ENCODE measurements at places on chromosomes 4 and X.

DNA sequence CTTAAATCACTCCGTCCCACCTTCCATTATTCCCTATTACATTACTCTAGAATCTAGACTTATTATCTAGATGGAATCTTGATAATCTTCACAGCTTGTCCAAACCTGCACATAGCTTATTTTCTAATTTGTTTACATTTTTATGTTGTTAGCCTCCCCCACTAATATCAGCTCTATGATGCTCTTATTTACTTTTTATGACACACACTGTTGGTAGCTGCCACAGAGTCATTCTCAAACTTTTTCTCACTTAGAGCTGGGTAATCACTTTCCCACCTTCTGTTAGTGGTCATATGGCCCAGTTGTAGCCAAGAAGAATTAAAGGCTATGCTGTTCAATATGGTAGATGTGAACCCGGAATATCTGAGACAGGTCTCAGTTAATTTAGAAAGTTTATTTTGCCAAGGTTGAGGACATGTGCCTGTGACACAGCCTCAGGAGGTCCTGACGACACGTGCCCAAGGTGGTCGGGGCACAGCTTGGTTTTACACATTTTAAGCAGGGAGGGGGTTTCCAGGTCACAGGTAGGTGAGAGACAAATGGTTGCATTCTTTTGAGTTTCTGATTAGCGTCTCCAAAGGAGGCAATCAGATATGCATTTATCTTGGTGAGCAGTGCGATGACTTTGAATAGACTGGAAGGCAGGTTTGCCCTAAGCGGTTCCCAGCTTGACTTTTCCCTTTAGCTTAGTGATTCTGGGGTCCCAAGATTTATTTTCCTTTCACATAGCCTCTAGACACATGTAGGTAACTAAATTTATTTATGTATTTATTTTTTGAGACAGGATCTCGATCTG is 7.0 kb upstream of the ADGRA3 start:
- no peak for DNase-seq

DNA sequence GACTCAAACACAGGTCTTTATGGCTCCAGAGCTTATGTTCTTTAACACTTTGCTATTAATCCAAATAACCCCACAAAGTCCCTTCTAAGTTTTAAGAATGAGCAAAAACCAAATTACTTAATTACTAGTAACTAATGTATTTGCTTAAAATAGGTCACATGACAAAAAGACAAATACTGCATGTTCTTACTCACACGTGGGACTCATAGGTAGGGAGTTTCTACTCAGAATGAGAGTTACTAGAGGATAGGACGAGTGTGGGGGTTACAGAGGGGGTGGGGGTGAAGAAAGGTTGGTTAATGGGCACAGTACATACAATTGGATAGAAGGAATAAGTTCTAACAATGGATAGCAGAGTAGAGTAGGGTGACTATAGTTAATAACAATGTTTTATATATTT is 5.8 kb downstream of the RPS6KA3 start:
- no peak for DNase-seq

DNA sequence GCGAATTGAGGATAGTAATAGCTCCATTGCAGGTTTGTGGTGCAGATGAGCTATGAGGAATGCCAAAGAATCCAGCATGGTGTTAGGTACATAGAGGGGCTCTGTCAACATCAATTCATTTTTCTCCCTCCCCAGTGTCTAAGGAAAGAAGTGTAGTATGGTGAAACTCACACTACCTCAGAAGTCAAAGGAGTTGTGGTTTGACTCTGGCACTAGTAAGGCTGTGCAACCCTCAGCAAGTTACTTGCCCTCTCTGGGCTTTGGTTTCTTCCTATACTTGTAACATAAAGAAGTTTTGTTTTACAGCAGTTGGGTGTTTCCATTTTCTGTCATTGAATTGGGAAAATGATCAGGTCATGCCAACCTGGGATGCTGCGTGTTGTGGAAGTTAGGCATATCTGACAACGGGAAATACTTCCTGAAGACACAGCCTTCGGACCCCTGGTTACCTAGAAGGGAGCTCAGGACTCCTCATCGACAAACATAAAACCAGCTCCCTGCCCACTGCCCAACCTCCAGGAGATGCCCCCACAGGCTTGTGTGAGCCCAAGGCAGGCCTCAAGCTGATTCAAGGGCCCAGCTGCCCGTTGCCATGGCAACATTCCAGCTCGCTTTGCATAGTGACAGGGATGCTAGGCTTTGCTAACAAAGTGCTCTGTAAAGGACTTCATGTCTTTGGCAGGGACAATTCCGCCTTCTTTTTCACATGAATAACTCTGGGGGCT is 71.4 kb downstream of the RTL5 start:
- DNase-seq: no peak

DNA sequence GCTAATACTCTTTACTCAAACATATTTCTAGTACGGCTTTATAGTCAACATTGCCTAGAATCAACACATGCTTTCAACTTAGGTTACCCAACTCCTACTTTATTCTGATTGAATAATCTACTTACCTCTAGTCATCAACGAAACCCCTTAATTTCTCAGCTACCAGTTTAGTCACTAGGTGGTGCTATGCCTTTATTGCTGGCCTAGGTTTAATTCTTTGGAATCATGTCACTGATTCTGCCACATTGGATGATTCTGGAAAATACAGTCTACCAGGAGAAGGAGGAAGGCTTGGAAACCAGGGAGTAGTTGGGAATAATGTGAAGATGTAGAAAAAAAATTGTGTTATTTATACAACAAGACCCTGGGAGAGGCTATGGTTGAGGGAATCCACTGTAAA is 167.7 kb downstream of the DCAF12L2 start:
- DNase-seq: no peak

DNA sequence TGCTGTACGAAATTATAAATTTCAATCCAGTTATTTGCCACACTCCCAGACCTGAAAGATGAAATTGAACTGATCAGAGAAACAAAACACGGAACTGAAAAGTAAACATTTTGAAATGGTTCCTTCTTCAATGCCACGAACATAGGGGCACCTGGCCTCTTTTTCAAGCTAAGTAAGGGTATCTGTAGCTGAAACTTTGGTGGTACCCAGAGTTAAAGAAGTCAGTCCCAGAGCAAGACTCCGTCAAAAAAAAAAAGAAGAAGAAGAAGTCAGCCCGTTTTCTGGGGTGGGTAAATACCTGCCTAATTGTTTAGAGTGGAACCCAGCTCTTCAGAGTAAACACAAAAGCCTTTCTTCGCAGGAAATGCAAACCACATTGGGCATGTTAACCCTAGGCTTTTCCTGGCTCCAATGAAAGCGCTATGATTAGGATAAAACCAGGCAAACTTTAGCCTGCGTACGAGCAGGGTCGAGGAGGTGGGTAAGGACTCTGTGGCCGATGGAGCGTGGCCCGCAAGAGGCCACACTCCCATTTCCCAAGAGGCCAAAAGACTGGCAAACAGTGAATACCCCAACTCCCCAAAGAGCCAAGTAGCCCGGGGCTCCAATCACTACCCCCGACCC is 1.3 kb downstream of the ANTXR2 start:
- DNase-seq: no peak

GRCh38 chrX:78573630-78574029 is 85.5 kb downstream of the RTL3 start:
- no peak for DNase-seq

DNA sequence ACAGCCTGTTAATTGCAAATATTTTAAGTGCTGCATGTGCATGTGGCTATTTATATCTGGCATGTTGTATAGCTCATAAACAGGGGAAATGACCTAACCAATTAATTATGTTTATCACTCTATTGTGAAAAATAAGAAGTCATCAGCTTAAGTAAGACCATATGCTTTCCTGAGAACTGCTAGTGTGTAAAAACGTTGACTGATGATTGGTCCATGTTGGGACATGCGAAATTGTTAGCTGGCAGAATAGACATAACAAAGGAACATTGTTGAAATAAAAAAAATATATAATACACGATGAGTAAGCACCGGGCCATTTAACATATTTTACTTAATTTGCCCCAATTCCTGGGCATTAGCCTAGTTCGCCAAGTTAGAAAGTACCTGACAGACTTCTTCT is 207.5 kb downstream of the ANK2 start:
- DNase-seq: no peak

GRCh38 chrX:151982222-151982621 is 7.7 kb upstream of the GABRE start:
- no peak for DNase-seq

DNA sequence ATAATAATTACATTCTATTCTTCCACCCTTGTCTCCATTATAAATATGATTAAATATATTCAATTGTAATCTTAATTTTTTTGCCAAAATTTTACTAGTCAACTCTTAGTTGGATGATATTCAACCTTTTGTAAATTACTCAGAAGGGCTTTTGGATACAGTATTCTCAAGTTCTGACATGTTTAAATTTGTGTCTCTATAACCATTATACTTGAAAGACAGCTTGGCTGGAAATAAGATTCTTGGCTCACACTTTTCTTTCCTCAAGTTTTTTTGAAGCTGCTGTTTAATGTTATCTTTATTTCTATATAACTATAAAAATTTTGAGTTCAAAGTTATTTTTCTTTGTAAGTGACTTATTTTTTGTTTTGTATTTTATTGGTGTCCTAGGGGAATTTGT is 214.4 kb downstream of the ARAP2 start:
- DNase-seq: no peak

GRCh38 chr4:47882228-47882627 is 32.2 kb downstream of the NFXL1 start:
- DNase-seq: no peak

GRCh38 chr4:139085141-139085540 is 69.6 kb downstream of the NOCT start:
- no peak for DNase-seq

DNA sequence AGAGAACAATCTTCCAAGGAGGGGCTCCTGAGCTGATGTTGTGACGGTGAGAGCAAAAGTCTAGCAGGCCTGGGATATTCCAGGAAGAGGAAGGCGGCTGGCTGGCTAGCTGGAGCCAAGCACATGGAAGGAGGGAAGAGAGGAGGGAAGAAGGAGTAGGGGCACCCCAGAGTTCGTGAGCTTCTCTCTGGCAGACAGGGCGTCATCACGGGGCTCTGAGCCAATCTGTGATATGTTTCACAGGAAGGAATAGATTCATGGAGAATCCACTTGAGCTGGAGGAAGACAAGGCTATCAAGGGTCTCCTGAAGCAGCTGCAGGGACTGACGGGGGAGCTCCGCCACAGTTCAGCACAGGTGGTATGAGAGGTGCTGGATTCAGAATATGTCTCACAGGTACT is 73.6 kb downstream of the DHRSX start:
- no peak for DNase-seq

DNA sequence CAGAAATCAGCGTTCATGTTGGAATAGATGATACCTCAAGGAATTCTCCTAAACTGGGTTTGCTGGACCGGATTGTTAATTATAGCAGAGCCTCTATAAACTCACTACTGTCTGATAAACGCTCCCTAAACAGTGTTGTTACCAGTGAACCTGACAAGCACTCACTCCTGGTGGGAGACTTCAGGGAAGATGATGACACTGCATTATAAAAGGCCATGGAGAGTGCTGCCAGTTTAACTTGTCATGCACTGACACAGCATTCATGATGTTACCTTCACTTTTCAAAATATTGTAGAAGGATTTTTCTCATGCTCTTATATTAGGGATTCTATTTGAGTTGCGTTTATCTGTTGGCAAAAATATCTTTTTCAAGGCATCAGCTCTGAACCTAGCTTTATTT is 57.7 kb upstream of the PGK1 start:
- DNase-seq: no peak

GRCh38 chr4:55249476-55249875 is 96.6 kb upstream of the SRD5A3 start:
- no peak for DNase-seq

DNA sequence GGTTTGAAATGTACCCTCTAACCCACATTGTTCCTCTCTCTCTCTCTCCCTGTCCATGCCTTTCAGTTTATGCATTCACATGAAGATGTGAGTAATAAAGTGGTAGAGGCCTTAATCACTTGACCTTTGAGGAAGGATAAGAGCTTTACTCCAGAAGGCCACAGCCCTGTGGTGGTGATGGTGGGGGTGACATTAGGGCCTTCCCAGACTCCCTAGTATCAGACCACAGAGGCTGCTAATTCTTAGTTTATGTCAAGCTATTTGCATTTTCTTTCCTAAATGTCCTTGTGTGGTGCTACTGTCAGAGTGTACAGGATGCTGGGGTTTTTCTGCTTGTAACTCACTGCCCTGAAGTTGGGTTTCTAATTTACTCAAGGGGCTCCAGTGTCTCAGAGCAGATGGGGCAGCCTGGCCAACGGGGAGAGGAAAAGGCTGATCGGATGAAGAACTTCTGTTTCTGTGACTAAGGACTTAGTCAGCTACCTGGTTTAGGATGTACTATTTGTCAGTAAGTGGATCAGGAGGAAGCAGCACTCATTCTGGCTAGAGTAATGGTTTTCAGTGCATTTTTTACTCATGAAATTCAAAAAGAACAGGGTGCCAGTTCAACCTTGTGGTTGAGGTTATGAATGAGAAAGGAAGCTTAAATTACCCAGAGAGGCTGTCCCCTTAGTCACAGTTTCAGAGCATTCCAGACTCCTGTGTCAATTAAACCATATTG is 509.6 kb upstream of the DIPK2B start:
- no peak for DNase-seq

DNA sequence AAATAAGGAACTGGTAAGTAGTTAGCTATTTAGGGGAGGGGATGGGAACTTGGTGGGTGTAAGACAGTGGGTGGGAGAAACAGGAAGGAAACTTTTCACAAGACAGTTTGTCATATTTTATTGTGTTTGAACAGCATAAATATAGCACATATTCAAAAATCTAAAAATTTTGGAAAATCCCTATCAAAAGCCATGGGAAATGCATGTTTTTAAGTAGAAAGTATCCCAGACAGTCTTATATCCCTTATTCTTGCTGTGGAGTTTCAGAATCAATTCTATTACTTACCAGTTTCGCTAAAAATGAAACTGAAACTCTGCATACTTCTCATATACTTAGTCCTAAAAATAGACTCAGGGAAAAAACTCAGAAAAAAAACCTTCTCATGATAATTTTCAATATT is 22.3 kb upstream of the RASGEF1B start:
- no peak for DNase-seq

- no peak for DNase-seq
These were observed 138.9 kb upstream of the INPP4B start for GRCh38 chr4:142984871-142985585.

- no peak for DNase-seq
These were observed 96.3 kb downstream of the MAML3 start for GRCh38 chr4:140057701-140058100.

- no peak for DNase-seq
These were observed 1.1 kb downstream of the GAB1 start for GRCh38 chr4:143337600-143338287.

DNA sequence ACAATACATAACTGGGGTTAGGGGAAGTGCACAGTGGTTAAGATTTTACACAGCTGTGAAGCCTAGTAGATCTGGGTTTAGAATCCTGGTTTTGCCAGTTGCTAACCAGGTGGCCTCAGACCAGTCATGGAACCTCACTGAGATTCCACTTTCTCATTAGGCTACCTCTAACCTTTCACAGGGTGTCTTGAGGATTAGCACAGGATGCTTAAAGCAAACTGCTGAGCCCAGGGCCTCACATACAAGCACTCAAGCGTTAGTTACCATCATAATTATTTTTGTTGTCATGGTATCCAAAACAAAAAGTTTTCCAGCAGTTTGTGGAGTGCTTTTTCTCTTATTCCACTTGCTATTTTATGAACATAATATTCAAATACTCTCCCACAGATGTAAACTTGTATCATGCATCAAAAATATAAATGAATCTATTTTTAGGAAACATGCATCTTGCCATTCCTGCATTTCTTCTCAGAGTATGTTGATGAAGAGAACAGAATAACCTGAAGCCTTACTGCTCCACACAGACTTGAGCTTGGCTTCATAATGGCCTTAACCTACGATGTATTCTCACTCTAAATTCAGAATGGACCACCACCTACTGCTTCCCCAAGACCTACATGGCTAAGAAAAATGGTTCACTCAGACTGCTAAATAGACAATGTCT is 12.6 kb downstream of the AP1S2 start:
- no peak for DNase-seq
